ENCODE measurements at places on chromosomes 16 and 17.

GRCh38 chr17:79606487-79607281 lies 4.2 kb downstream of the RBFOX3 start:
- no peak for DNase-seq

GRCh38 chr17:42536372-42537155 lies 523 bp downstream of the NAGLU start:
- peak; percentile 64 for DNase-seq

- no peak for DNase-seq
Observed at GRCh38 chr17:74922694-74923537, at the start of gene USH1G. TSS of gene USH1G (minus strand) at chr17:74923255. CDS start at chr17:74923073, 182 bp downstream.

- DNase-seq: no peak
Observed at GRCh38 chr16:720447-720989, 428 bp upstream of the ANTKMT start.

- DNase-seq: no peak
Observed at GRCh38 chr16:87602821-87603683, 744 bp downstream of the JPH3 start.

GRCh38 chr17:66569572-66569971 lies 265.3 kb upstream of the CACNG5 start:
- DNase-seq: no peak

DNA sequence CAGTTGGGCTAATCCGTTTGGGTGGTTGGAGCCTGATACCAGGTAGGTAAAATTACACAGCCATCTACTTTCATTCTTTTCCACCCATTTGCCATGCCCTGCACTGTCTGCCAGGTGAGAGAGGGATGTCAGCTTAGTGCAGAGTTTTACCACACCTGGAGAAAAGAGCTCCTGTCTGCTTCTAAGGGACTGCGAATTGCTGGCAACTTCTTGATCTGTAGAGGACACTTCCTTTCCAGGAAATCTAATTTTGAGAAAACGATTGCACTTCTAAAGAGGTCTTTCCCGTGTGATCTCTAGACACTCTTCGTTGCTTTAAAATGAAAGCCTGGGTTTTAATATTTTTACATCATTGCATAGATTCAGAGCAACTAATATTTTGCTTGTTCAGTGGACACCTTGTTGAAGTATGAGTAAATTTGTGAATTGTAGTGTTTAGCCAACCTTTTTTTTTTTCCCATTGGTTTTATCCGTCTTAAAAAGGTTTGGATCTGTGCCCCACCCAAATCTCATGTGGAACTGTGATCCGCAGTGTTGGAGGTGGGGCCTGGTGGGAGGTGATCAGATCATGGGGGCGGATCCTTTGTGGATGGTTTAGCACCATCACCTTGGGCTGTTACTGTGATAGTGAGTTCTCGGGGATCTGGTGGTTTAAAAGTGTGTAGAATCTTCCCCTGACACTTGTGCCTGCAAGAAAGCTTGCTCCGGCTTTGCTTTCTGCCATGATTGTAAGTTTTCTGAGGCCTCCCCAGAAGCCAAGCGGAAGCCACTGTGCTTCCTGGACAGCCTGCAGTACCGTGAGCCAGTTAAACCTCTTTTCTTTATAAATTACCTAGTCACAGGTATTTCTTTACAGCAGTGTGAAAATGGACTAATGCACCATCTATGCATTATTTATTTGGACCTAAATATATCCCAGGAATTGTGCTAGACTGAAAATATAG lies 104.6 kb downstream of the PRKCA start:
- DNase-seq: no peak

DNA sequence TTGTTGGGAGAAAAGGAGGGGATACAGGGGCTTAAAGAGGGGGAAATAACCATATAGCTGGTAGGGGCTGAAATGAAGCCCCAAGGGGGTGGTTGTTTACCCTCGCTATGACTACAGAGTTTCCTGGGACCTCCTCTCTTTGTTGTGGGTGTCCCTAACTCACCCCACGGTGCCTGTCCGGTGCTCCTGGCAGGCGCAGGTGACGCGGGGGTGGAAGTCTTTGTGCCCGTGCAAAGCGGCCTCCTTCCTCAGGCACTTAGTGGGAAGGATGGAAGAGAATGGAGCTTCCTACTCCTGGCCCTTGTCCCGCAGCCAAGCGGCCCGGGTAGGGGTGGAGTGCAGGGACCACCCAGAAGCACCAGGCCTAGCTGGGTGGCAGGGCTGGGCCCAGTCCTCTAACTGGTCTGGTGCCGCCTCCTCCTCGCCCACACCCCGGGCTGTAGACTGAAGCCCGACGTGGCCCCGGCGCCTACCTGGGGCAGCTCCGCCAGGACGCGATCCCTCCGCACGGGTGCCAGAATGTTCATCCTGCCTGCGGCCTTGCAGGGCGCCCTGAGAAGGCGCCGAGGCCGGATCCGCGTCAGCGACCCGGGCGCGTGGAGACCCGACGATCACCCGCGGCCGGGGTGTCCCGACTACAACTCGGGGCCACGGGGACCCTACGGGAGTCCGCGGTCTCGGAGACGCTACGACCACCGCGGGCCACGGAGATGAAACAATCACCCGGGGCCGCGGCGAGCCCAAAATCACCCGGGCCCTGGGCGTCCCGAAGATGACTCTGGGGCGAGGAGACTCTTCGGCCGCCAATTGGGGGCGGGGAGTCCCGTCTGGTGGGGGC lies 709 bp downstream of the RAB34 start:
- DNase-seq: no peak

- DNase-seq: no peak
Observed at GRCh38 chr17:80388175-80388574, 26.8 kb upstream of the ENDOV start.

- no peak for DNase-seq
Observed at GRCh38 chr17:70855401-70856054, 686.2 kb downstream of the KCNJ2 start.

GRCh38 chr17:81666342-81667191 lies at the start of the genes CCDC137 and OXLD1:
TSS of gene CCDC137 (plus strand) at chr17:81666737. CDS start at chr17:81666767, 30 bp downstream.
TSS of gene OXLD1 (minus strand) at chr17:81666605. CDS start at chr17:81666577, 28 bp downstream.
- peak; percentile 92 for DNase-seq

GRCh38 chr17:27657620-27658019 lies 26.6 kb downstream of the LGALS9 start:
- DNase-seq: no peak

- no peak for DNase-seq
Observed at GRCh38 chr16:67563708-67564468, 1.6 kb downstream of the CTCF start.

DNA sequence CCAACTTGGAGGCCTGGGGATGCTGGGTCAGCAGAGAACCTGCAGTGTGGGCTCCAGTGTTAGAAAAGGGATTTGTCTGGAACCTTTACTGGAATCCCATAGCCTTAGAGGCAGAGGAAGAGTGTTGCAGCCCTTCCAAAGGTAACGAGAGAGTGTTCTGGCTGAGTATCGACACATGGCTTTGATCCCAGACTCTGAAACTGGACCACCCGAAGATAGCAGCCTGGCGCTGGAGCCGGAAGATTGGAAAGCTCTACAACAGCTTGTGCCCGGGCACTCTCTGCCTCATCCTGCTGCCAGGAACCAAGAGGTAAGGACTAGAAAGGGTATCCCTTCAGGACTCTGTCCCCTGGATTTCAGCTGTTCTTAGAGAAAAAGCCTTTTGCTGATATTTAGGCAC lies 39.7 kb downstream of the REXO5 start:
- DNase-seq: no peak
